ENCODE measurements at places on chromosomes 5 and 9. TPM values are rescaled to one million over a fixed set of nuclear protein-coding genes. Genes with fewer than 3 reads are reported as not detected.

The TEX48 gene
- total RNA-seq: 0.75 TPM

The TAF1L gene
- total RNA-seq: 0.02 TPM

The CNTLN gene
- total RNA-seq: 1.1 TPM

The TMC1 gene
- total RNA-seq: not detected

The PDE6A gene
- total RNA-seq: not detected

The COL23A1 gene
- not detected for total RNA-seq

The NREP gene
- 19.3 TPM for total RNA-seq

The CHSY3 gene
- not detected for total RNA-seq

DNA sequence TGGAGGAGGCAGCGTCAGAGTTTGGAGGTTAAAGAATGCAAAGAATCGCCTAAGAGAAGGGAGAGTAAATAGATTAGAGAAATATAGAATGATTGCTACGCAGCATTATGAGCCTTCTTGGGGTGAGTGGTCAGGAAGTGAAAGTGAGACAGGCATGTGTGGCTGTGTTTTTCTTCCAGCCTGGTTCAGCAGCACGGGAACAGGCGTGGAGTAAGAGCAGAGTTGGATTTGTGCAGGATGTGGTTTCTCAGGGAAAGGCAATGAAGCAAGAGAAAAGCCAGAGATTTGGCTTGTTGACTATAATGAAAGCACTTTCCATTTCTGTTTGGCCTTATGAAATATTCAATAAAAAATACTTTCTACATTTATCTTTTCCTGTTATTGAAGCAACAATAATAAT is 34.3 kb upstream of the FRMD3 start:
- no peak for DNase-seq

DNA sequence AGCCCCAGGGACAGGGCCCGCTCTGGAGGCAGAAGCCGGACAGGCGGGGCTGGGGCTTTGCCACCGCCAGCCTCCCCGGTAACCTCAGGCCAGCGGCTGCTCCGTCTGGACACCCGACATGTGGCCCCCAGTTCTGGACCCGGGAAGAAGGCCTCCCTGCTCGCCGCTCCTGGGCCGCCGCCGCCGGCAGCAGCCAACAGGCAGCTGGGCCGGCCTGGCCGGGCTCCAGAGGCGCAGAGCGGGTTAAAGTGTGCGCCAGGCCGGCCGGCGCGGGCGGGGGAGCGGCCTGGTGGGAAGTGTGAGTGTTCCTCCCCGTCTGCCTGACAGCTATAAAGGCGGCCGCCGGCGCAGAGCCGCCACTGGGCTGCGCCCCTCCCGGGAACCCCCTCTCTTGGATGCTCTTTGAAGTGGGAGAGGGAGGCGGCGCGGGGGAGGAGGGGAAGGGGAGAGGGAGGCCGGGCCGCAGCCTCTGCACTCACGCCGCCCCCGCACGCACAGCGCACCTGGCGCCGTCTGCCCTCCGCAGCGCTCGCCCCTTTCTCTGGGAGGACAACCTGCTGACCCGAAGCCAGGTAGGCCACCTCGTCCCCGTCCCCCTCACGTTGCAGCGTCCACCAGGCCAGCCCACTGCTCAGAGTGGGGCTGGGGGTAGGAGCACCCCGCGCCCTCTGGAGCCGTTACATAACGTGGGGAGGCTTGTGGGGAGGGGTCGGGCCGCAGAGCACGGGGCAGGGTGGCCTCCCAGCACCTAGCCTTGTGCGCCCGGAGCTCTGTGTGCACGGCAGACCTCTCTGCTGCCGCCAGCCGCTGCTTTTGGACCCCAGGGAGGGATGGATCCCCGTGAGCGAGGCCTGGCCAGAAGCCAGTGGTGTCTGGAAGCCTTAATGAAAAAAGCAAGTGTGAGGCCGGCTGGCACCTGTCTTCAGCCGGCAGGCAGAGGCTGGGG is at the start of gene ADAMTSL2:
Gene ADAMTSL2, plus strand, starts transcription at position 359 of the 946 bp plus-strand sequence. CDS start 2,009 bp downstream, outside the sequence.
- DNase-seq: peak; percentile 65

- DNase-seq: no peak
These were observed 267.0 kb downstream of the EBF1 start for GRCh38 chr5:158832731-158833130.

- DNase-seq: peak; percentile 92
These were observed 18.3 kb upstream of the PHYHD1 start for GRCh38 chr9:128902351-128903078.

DNA sequence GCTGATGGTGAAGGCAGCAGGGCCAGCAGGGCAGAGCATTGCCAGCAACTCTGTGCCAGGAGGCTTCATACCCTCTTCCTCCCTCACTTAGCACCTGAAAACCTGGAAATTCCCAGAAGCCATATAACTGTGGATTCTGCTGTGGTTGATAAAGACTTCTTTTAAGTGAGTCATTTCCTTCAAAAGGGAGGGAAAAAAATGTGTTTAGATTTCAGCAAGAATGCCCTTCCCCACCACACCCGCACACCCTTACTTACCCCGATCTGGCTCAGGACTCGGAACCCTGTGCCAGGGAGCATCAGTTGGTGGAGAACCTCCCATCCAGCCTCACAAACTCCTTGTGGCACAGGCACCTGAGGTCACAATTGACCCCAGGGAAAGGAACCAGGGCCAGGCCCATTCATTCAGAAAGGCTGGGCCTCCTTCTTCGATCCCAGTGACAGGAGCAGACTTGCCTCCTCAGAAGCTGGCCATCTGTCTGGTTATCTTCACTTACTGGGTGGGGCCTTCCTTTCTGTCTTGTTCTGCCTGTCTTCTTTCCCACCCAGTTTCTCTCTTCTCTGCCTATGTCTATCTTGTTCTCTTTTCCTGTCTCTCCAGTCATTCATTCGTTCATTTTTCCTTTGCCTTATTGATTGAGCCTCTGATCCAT is 62.6 kb downstream of the PLAC8L1 start:
- DNase-seq: no peak

GRCh38 chr5:55865831-55866230 is 14.7 kb downstream of the IL31RA start:
- no peak for DNase-seq

GRCh38 chr5:100110497-100110896 is 424.7 kb upstream of the FAM174A start:
- no peak for DNase-seq

DNA sequence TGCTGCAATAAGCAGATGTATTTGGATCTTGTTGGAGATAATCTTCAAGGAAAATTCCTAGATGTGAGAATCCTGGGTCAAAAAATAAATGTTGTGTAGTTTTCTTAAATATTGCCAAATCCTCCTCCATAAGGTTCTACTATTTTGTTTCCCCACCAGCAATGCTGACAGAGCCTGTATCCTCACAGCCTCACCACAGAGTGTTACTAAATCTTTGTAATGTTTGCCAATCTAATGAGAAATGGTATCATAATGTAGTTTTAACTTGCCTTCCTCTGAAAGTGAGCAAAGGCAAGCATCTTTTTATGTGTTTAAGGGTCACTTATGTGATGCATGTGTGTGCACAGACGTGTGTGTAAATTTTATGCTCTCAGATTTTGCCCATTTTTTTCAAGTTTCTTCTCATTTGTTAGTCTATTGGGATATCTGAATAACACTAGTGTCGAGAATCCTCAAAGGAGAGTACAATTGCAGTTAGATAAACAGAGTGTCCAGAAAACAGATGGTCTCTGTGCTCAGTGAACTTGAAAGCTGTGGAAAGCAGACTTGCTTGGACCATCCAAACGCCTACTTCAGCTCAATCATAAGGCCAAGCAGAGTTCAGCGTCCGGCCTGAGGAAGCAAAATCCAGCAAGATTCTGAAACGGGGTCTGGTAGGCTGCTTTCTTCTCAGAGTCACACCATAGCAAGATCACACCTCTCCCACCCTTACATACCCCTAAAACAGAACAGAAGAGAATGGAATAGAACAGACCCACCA is 35.7 kb upstream of the UGT3A1 start:
- DNase-seq: no peak

- DNase-seq: no peak
These were observed 223.1 kb upstream of the PAPPA start for GRCh38 chr9:115930472-115930871.

GRCh38 chr5:137828664-137829063 is 39.0 kb upstream of the MYOT start:
- DNase-seq: no peak

DNA sequence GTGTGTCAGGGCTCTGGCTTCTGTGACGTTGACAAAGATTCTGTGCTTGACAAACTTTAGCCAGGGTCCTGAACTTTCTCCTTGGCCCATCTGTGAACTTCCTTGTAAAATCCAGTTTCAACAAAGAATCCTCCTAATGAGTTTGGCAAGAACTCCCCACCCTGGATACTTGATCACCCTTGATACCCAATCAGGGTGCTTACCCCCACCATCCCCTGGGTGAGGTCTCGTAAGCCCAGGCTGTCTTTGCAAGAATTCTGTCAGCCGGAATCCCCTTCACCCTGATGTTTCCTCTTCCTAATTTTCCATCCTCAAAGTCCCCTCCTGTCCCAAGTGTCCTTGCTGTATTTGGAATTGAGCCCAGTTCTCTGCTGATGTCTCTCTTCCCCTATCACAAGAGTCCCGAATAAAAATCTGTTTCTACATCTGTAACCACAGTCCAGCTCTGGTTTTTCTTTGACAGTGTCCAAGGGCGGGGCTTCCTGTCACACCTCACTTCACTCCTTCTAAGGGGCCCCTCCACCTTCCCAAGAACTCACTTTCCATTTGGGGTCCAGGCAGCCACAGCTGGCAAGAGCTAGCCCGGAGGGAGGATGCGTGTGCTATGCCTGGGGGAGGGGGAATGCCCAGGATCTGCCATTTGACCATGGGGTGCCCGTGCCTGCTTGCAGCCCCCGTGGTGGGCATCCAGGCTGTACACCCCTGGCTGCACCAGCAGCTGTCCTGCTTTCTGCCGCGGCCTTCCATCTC is 2.7 kb upstream of the CARD19 start:
- peak; percentile 45 for DNase-seq

DNA sequence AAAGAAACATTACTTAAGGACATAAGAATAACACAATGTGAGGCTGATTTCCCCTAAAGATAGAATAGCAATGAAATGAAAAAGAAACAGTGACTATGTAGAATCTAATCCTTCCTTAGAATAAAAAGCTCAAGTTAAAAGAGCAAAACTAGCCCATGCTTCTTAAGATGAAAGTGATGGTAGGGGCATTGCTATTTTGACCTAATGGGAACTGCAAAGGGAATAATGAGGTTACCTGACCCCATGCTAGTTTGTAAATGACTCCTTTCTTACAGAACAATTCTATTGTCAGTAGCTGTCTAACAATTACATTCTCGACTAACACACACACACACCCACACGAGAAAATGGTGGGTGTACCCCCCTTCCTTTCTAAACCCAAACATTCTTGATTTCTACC is 575.8 kb downstream of the CSNK1G3 start:
- no peak for DNase-seq

DNA sequence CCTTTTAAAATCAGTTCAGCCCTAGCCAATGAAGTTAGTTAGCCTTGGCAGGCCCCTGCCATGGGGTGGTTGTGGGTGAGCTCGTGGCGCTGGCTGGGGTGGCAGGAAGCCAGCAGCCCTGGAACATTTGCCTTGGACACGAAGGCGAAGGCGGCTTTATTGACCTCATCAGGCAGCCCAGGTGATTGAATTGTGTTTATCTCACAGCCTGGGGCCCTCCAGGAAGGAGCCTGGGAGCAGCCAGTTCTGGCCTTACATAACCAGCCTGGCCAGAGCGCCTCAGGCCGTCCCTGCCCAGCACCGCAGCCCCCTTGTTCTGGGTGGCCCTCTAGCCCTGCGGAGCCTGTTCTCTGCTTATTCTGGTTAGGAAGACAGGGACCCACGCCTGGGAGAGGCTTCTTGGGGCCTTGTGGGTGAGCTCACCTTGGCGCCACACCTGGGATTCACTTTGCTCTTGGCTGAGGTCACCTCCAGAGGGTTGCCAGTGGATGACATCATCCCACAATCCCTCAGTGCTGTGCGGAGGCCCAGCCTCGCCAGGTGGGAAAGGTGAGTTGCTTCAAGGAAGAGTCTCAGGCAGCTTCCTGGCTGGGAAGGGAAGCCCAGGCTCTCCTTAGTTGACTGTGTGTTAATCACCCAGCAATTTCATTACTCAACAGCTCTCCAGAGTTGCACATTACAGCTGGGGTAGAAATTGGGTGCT is 54.4 kb upstream of the RPL26L1 start:
- no peak for DNase-seq

DNA sequence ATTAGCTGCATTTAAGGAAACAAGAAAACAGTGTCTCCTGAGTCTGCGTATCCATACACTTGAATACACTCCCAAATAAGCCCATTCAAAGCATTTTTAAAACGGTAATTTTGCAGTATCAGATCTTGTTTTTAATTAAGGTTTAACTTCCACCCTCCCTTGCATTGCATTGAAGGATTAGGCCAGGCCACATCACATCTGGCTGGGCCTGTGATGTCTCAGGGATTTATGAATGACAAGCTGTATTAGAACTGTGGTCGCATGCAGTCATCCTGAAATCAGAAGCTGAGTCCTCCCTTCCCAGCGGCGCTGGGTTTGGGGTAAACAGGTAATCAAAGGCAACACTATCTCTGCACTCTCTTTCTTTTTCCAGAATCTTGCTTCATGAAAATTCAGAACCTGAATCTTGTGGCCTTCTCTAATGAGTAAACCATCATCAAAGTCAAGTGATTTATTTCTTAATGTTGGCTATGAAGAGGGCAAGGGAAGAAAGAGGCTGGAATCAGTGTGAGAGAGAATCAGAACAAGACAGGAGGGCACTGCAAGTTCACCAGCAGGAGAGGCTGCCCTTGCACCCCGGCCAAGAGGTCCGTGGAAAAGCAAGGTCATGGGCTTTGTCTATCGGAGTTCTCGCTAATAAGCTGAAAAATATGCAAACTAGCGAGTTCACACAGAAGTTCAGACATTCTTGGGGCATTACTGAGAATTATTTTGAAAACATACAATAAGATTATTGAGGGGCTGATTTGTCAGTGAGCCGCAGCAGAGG is 80.0 kb upstream of the ZSWIM6 start:
- DNase-seq: no peak

DNA sequence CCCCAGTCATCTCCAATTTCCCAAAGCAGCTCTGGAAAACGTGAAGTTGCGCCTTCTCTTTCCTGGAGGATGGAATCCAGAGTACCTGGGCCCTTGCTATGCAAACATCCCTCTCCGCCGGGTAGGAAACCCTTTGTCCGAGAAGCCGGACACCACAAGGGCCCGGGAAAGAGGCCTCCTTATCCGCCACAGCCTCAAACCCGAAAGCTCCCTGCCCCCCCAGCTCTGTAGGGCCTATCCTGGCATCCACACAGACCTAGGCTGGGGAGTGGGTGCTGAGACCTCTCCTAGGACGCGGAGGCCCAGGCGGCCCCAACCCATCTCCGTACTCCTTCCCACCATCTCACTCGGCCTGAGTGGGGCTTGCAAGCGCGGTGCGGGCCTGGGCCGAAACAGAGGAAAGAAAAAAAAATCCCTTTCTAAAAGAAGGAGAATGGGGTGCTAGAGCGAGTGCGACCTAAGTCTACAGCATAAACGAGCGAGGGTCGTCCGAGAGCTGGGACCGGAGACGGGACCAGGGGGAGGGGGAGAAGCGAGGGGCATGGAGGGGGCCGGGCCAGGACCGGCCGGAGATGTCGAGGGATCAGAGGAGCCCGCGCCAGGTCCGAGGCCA is 624 bp downstream of the FBXW11 start:
- DNase-seq: peak; percentile 56

GRCh38 chr5:144944936-144945335 is 774.3 kb downstream of the KCTD16 start:
- DNase-seq: no peak

GRCh38 chr9:129981180-129981907 is 61.6 kb downstream of the FNBP1 start:
- no peak for DNase-seq

GRCh38 chr5:177487975-177488374 is 9.4 kb downstream of the PDLIM7 start:
- no peak for DNase-seq
